ENCODE measurements at places on chromosomes 5 and 9.

- DNase-seq = no peak
Measured at GRCh38 chr5:127746756-127747155, 43.6 kb downstream of the CCDC192 start.

DNA sequence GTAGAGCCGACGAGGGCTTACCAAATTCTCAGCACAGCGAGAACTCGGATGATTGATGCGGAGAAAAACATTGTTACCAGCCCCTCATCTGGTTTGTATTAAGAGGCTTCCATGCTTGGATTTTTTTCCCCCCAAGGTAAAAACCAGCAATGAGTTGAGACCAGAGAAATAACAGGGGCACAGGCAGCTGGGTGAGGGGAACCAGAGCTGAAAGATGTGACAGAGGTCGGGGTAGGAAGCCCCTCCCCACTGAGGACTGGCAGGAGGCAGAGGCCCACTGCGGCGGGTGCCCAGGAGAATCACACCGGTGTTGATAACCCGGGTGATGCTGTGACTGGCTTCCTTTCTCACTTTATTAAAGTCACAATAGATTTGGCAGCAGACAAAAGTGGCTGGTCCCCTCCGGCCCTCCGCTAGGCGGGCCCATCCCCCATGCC lies 116.5 kb upstream of the PHYKPL start:
- DNase-seq = no peak

GRCh38 chr9:137435381-137435891 lies 5.7 kb downstream of the ENTPD8 start:
- DNase-seq = peak; percentile 21

GRCh38 chr9:121196389-121196788 lies 5.3 kb downstream of the RAB14 start:
- no peak for DNase-seq

- peak; percentile 45 for DNase-seq
Measured at GRCh38 chr9:17005056-17005823, 129.6 kb upstream of the CNTLN start.

DNA sequence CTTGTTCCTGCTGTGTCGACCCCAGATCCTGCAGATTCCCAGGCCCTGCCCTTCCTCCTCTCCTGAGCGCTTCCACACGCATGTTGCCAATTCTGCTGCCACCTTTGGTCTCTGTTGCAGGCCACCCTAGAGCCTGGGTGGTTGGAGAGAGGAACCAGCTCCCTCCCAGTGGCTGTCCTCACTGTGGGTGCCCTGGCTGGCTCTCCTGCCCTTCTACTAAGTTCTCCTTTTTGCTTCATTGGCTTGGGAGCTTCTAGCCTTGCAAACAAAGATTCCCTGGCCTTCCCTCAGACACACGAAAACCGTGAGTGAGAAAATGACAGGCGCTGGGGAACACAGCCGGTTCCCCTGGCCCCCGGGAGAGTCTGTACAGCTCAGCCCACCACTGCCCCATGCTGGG lies 14.2 kb upstream of the NCS1 start:
- DNase-seq = no peak

DNA sequence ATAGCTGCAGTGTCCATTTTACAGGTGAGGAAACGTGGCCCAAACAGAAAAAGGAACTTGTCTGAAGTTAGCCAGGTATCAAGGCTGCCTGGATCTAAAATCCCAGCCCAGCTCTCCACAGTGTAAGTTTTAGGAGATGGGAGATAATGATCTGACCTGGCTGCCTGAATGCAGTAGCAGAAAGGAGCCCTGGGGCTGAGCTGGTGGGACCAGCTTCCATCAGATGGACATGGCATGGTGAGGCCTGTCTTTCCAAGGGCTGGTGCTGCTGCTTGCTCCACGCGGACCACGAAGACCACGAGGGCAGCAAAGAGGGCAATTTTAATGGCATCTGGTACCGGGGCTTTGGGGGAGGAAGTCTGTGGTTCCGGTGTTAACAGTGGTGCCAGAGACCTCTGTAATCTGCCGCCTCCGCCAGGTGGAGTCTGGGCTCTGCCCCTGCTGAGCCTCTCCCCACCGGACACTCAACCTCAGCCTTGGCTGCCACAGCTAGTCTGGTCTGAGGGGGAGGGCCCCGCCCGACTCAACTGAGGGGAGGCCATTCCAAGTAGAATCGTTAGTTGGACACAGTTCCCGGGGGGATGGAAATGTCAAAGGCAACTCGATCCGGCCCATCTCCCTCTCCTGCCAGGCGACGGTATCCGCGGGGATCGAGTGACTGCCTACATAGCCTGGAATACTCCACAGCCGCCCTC lies 650 bp downstream of the MYORG start:
- peak; percentile 74 for DNase-seq

GRCh38 chr5:12419075-12419474 lies 514.8 kb upstream of the CTNND2 start:
- no peak for DNase-seq

DNA sequence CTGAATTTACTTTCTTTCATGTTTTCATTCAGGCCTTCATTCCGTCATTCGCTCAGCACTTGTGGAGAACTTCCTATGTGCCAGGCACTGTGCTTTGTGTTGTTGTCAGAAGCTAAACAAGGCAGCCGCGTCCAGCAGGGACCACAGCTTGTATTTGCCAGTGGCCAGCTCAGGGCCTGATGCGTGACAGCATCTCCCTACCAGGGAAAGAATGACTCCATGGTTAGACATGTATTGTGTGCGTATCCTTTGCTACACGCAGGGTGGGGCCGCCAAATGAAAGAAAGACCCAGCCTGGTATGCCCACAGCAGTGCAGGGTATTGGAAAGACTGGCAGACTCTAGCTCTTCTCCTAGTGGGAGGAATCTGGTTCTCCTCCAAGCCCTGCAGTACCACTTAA lies 4.7 kb upstream of the COL27A1 start:
- DNase-seq = no peak

DNA sequence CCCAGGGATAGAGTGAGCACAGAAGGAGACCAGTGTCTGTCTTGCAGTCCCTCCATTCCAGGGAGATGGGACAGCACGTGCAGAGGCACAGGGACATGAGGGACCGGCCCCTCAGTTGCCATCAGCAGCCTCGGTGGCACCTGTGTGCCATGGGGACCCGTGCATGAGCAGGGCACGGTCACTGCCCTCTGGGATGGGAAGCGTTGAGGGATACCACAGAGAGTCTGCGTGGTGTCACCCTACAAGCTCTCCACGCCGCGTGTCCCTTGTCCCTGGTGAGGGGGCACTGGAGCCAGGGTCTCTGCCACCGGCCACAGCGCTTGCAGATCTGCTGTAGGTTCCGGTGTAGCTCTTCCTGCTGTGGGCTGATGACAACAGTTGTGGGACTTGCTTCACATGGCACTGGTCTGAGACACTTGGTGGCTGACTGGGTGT lies 108.1 kb downstream of the CACNA1B start:
- DNase-seq = no peak

DNA sequence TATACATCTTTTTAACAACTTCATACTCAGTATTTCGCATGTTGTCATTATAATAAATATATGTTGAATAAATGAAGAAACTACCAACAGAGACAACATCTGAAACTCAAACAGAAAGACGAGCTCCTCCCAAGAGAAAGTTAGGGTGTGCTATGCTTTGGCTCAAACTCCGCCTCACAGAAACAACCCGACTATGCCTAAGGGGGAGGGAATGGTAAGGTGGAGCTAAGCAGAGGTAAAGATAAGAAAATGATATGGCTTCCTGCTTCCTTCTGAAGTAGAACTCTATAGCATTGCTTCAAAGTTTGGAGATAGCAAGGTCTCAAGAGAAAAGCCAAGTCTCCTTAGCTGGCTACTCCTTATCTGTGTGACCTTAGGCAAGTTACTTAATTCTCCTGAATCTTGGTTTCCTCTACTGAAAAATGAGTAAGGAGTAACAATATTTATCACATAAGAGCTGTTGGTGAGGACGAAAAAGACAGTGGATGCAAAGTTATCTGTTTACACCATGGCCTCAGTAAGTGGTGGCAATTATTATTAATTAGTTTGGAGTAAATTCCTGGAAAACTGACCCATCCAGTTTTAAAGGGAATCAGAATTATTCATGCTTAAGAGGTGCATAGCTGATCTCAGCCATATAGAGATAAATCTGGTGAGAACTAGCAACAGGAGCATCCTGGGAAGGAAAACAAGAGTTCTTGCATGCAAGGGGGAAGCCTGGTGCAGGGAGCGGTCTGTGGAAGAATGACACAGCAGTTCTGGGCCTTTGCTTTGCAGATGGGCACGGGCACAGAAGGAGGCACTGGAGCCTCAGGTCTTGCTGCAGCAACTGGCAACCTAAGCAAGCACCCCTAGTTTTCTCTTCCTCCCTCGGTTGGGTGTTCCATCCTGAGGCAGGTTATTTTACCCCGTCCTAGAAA lies 73.3 kb downstream of the GLIS3 start:
- DNase-seq = no peak

- no peak for DNase-seq
Measured at GRCh38 chr5:116935561-116936162, 361.0 kb upstream of the SEMA6A start.

GRCh38 chr5:138449501-138450239 lies 10.8 kb downstream of the REEP2 start:
- peak; percentile 94 for DNase-seq

GRCh38 chr9:25094518-25094917 lies 548.8 kb upstream of the IZUMO3 start:
- no peak for DNase-seq

DNA sequence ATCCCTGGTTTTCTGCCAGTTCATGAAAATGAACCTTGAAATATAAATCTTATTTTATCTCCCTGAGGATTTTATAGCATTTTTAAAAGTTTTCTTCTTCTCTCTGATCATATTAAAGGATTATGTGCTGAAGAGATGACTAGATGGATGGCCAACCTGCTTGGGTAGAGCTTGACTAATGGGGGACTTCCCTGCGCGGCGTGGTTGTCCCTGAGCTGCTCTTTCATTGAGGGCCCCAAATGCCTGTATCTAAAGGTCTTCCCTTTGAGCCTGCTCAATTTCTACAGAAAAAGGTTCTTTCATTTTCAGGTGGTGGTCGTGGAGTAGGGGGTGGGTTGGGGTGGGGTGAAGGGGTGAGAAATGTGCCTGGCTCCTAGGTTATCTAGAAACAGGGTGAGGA lies 20.5 kb upstream of the CDKN2AIPNL start:
- DNase-seq = no peak

GRCh38 chr5:88269222-88269771 lies 652 bp upstream of the TMEM161B start:
- DNase-seq = no peak

DNA sequence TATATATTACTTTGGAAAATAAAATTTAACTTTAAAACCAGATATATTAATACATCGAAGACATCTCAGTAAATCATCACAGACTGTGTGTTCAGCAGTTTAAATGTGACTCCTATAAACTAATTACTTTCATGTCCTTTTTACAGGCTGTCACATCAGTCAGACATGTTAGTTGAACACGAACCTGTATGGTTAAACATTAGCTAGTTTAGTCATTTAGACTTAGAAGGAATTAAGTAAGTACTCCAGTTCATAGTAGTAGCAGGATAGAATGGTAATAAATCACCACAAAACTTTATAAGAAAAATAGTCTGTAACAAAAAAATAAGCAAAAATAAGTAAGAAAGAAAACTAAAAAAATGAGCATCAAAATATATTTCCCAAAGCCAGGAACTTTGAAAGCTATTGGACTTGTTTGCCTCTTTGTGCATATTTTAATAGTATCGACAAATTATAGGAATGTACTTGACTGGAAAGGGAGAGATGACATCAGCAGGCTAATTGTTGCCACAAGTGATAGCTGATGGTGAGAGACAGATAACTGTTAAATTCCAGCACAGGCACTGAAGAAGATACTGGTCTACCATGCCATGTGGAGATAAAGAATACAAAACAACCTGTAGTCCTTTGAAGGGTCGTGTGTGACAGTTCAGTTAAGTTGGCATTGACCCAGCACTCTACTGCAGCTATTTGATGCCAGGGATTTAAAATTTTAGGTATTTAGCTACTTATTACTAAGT lies 83.9 kb downstream of the RIC1 start:
- no peak for DNase-seq

- DNase-seq = peak; percentile 86
Measured at GRCh38 chr5:67792891-67793290, 422.7 kb upstream of the PIK3R1 start.

DNA sequence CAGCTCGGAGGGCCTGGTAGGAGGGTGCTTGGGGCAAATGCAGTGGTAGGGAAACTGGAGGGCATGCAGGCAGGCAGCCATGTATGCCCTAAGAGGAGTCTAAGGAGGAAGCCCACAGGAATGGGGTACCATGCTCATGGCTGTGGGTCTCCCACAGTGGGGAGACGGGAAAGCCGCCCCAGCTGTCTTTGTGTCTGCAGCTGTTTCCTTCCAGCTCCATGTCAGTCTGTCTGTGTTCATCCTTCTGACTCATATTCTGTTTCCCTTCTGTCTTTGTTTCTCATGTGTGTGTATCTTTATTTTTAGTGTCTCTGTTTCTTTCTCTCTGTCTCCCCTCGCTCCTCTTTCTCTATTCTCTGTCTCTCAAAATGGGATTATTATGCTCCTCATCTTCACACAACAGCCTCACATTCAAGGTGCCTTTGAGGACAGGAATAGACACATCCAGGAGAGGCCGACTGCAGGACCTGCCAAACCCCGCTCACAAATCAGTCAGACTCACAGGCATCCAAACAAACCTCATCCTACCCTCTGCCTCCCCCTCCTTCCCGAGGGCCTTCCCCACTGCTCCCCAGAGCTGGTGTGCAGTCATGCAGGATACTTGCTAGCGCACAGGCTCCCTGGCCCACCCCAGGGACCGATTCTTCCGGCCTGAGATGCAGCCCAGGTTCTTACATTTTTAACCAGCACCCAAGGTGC lies 68.4 kb upstream of the RARS1 start:
- peak; percentile 37 for DNase-seq

- no peak for DNase-seq
Measured at GRCh38 chr9:17462869-17463464, 115.9 kb upstream of the SH3GL2 start.

Data from left ventricle myocardium superior (tissue), 1 donor.